Pulmonary artery endothelial cell (primary cell): ENCODE measurements at places on chromosomes 3 and 15. TPM values are rescaled to one million over a fixed set of nuclear protein-coding genes. Genes with fewer than 3 reads are reported as not detected.

SPINK8 gene
- not detected in 2 replicates for total RNA-seq

RBP2 gene
- total RNA-seq = not detected in 2 replicates

MAGI1 gene
- 24.5 and 28.1 TPM in 2 replicates for total RNA-seq

CNTN3 gene
- 1.8 and 3.7 TPM in 2 replicates for total RNA-seq

HIGD2B gene
- total RNA-seq = 0.07 and 0.13 TPM in 2 replicates

ZCWPW2 gene
- 0.04 and 0.13 TPM in 2 replicates for total RNA-seq

TNFAIP8L3 gene
- 38.4 and 62.5 TPM in 2 replicates for total RNA-seq

AEN gene
- total RNA-seq = 91.7 and 93.6 TPM in 2 replicates

PLA2G4E gene
- total RNA-seq = not detected in 2 replicates

LRRN1 gene
- total RNA-seq = not detected in 2 replicates

SLC9C1 gene
- under 0.01 and 0.11 TPM in 2 replicates for total RNA-seq

FAM3D gene
- 0.46 and 0.66 TPM in 2 replicates for total RNA-seq

GUCA1C gene
- total RNA-seq = not detected in 2 replicates

GRAMD1C gene
- total RNA-seq = 19.0 and 20.2 TPM in 2 replicates

PCSK6 gene
- 0.04 and 0.26 TPM in 2 replicates for total RNA-seq

ABHD2 gene
- total RNA-seq = 60.9 and 75.9 TPM in 2 replicates

GCHFR gene
- 10.6 and 12.9 TPM in 2 replicates for total RNA-seq

CD200 gene
- 0.95 and 8.1 TPM in 2 replicates for total RNA-seq

MYZAP gene
- 4.5 and 7.4 TPM in 2 replicates for total RNA-seq

CISH gene
- 0.28 and 0.46 TPM in 2 replicates for total RNA-seq

ITGA11 gene
- total RNA-seq = 0.20 and 0.39 TPM in 2 replicates

SLC24A5 gene
- not detected in 2 replicates for total RNA-seq

EPHA3 gene
- total RNA-seq = not detected in 2 replicates

FETUB gene
- not detected in 2 replicates for total RNA-seq

AP4E1 gene
- total RNA-seq = 10.2 and 12.9 TPM in 2 replicates

ILDR1 gene
- total RNA-seq = not detected in 2 replicates

NEK10 gene
- total RNA-seq = 4.7 and 5.6 TPM in 2 replicates

RASL12 gene
- total RNA-seq = not detected in 2 replicates

CIDEC gene
- not detected in 2 replicates for total RNA-seq

LCTL gene
- not detected in 2 replicates for total RNA-seq

ADGRG7 gene
- not detected in 2 replicates for total RNA-seq

CPEB1 gene
- 0.07 TPM in 1 of 2 replicates, not detected in the other for total RNA-seq

NR2E3 gene
- 0.11 TPM in 1 of 2 replicates, not detected in the other for total RNA-seq

TBC1D21 gene
- total RNA-seq = not detected in 2 replicates

AGBL1 gene
- not detected in 2 replicates for total RNA-seq

TP63 gene
- total RNA-seq = 0.11 TPM in 1 of 2 replicates, not detected in the other

SCN11A gene
- total RNA-seq = 0.07 TPM in 1 of 2 replicates, not detected in the other

NTRK3 gene
- not detected in 2 replicates for total RNA-seq

FAM81A gene
- 0.07 and 0.18 TPM in 2 replicates for total RNA-seq

NDN gene
- total RNA-seq = 6.5 and 25.0 TPM in 2 replicates

DYNLT2B gene
- total RNA-seq = 11.5 and 12.3 TPM in 2 replicates

CACNA2D3 gene
- total RNA-seq = not detected in 2 replicates

CLRN1 gene
- not detected in 2 replicates for total RNA-seq

LSMEM2 gene
- not detected in 2 replicates for total RNA-seq

ZPLD1 gene
- total RNA-seq = 0.04 and 0.07 TPM in 2 replicates

DTX3L gene
- 13.1 and 21.5 TPM in 2 replicates for total RNA-seq
